Fibroblast of skin of left quadriceps (primary cell): ENCODE measurements at places on chromosomes 6 and 20.

GRCh38 chr6:63584125-63584514 is 11.8 kb downstream of the LOC128125822 start:
- no peak for DNase-seq

- DNase-seq, result no peak
These were observed 20.5 kb downstream of the SPAG4 start for GRCh38 chr20:35636095-35636494.

GRCh38 chr20:63534831-63535651 is 2.1 kb downstream of the PTK6 start:
- no peak for DNase-seq

DNA sequence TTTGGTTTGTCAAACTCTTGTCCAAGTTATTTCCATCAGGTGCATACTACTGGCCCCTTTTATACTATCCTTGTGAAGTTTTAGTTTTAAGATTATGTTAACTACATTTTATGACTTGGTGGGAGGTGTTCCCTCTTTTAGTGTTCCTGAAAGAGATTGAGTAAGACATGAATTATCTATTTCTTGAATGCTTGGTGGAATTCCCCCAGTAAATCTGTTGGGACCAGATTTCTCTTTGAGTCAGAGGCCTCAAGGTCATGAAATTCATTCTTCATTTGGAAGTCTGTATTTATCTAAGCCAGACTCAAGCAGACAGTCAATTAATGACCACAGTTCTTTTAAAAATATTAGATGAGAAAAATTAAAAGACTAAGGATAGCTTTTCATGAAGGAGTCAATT is 81.3 kb downstream of the MOXD1 start:
- peak; percentile 40 for DNase-seq

DNA sequence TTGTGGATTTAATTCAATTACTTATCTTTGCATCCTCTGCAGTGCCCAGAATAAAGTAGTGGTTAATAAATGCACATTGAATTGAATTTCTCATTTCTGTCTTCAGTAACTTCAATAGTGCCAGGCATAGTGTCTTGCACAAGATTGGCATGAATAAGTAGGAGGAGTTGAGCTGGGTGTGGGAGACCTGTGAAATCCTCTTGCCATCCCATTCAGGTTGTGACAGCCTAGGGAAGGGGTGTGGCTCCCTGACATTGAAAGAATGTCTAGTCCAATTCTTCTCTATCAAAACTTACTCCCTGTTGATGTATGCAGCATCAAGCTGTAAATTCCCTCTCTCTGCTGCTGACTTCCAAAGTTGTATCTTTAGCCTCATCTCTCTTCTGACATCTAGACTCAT is 73.2 kb downstream of the CDH22 start:
- DNase-seq, result no peak

DNA sequence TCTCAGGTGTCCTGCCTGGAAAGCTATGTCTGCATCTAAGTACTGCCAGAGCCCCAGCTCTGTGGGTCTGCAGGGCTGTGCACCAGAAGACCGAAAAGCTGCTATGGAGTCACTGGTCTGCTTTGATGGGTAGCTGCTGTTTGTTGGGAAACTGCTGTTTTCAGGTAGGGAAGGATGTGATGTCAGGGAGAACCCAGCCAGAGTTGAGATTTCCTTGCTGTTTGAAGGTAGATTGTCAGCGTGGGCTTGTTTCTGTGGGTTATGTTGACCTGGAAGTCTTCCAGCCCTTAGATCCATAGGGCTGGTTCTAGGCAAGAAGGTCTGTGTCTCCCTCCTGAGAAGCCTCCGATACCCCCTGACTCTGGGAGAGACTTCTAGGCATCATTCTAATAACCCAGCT is 12.2 kb upstream of the SHLD1 start:
- no peak for DNase-seq

DNA sequence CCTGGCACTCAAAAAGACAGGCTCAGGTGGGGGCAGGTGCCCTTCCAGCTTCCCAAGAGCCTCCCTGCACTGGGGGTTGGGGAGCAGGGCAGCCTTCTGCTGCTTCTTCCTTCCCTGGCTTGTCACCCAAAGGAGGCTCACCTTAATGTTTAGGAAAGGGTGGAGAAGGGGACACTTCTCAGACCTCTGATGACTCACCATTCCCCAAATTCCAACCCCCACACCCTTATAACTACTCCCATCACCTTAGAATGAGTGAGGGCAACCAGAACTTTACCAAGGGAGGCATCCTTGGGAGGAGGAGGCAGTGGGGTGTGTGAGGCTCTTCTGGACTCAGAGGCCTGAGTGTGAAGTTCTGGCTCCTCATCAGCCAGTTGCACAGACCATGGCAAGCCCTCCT is 15.2 kb upstream of the FOXP4 start:
- DNase-seq, result no peak
